ENCODE measurements at places on chromosomes 3 and 15.

- no peak for DNase-seq
These were observed 44.8 kb upstream of the RPL32 start for GRCh38 chr3:12886106-12886679.

GRCh38 chr3:54046641-54047214, 75.6 kb upstream of the CACNA2D3 start:
- DNase-seq, result no peak

DNA sequence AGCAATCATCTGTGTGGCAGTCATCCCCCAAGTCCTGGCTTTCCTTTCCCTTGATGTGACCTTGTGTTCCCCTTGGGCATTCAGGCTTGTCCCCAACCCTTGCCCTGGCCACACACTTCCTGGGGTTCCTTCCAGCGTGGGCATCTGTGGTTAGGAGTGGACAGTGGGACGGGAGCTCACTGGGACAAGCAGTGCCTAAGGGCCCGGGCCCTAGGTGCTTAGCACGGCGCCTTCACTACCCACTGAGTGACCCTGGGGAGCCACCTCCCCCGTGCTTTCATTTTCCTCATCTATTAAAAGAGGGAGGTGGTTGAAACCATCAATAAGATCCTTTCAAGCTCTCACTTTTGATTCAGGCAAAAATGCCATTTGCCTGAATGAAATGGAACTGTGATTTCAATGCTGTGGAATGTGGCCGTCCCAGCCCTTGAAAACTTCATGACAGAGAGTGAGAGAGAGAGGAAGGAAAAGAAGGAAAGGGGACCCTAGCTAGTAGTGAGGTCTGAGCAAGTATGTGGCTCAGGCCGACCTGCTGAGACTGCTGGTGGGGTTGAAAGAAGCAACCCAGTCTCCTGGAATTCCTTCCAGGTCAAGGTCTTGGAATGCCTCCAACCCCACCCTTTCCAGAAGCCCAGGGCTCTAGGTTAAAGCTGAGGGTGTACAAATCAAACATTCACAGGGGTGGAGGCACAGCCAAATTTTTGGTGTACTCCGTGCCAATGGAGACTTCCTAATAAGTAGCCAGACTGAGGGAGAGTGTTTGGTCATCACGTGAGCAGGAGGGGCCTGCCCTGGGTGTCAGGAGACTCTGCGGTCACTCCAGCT, 302.9 kb downstream of the TLE3 start:
- no peak for DNase-seq

GRCh38 chr3:115702598-115702997, 79.3 kb downstream of the GAP43 start:
- DNase-seq, result no peak

- DNase-seq, result no peak
These were observed 55.1 kb downstream of the HEG1 start for GRCh38 chr3:125000661-125001060.

DNA sequence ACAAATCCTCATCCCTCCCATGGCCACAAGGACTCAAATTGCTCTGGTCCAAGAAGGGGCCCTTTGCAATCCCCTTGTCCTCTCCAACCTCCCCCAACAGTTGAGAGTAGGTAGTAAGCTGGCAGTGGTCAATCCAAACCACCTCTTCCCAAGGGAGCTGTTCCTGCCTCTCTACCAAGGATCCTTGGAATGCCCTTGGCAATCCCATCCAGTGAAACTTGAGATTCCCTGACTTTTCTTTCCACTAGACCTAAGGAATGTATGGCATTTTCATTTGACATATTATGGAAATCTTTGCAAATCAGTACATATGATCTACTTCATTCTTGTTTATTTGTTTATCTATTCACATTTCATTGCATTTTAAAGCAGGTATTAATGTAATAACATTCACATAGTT, 4.8 kb upstream of the RBP2 start:
- no peak for DNase-seq

GRCh38 chr3:153331676-153332075, 169.7 kb downstream of the RAP2B start:
- no peak for DNase-seq

DNA sequence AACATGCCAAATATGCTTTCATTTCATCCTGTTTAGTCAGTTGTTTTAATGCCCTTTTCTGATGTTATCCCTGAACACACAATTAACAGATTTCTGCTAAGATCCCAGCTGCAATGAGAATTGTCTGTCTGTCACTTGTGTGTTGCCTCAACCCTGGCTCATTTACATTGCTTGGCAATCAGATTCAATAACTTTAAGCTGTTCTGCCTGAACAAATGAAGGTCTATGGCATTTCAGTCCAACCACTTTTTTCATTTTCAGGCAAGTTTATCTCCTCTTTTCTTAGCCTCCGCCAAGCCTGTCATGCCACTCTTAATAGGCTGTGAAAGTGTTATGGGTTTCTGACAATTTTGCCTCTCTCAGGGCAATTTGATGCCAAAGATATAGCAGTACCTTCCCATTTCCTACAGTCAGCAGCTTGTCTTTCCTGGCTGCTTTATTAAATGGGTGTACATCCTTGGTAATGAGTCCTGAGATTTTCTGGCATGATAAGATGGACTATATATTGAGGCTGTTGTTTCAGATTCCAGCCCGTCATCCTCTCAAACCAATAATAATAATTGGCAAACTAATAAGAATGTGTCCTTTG, 68.7 kb upstream of the ADAMTS9 start:
- no peak for DNase-seq

GRCh38 chr3:136135039-136135802, 60.9 kb downstream of the MSL2 start:
- no peak for DNase-seq

- no peak for DNase-seq
These were observed 3.5 kb downstream of the GORASP1 start for GRCh38 chr3:39103791-39104552.

DNA sequence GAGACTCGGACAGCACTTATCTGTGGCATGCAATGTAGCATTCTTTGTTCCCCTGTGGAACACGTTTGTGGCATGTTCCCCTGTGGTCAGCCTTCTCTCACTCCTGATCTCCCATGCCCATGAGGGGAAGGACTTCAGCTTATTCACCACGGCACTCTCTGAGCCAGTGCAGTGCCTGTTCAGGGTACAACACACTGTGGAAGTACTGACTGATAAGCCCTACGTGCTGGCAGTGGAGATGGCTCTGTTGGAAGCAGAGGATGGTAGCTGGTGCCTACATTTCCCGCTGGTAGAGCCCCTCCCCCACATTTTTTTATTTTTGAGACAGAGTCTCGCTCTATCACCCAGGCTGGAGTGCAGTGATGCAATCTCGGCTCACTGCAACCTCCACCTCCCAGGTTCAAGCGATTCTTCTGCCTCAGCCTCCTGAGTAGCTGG, 43.5 kb upstream of the ETV5 start:
- DNase-seq, result no peak

- DNase-seq, result no peak
These were observed 92.6 kb downstream of the ERC2 start for GRCh38 chr3:56375654-56376053.

DNA sequence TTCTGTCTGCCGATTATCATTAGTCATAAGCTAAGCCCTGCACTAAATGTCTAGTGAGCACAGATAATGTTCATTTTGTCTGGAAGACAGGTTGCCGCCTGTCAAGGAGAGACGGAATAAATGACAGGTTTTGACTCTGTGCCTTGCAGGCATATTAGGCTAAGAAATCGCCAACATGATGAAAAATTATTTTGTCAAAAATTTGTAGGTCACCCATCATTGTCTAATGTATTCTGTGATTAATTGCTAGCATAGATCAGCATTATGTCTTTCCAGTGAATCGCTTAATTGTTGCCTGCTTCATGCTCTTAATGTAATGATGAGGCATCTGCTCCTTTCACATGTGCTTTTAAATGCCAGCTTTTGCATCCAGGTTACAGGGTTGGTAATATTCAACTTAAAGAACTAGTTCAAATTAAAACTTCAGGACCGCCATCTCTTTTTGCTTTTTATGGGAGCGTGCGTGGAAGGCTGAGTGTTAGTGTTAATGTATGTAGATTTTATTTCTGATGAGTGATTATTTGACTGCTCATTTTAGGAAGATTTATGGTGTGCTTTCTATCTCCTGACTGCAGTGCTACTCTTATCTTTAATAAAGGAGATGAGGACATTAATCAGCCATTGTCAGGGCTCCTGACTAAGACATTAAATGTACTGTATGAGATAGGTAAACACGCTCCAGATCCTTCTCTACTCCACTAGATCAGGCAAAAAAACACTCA, 120.8 kb upstream of the MEIS2 start:
- no peak for DNase-seq

- DNase-seq, result no peak
These were observed 3.5 kb upstream of the MNS1 start for GRCh38 chr15:56468401-56468800.

DNA sequence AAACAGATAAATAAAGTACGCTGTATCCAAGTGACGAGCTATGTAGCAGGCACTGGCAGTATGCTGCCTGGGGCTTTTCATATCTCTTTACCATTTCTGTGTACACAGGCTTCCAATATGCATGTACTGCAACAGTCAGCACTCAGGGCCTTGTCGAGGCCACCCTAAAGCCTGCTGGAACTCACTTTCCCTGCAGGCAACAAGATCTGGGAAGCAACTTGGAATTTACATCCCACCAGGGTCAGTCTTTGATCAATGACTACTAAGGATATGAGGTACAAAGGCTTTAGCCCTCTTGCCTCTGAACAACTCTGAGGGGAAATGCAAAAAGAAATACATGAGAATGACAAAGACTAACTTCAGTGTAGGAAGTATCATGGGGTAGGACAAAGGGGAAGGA, 101.8 kb upstream of the ARL6 start:
- DNase-seq, result no peak

GRCh38 chr3:159854500-159855124, 134.0 kb upstream of the IL12A start:
- DNase-seq, result no peak

DNA sequence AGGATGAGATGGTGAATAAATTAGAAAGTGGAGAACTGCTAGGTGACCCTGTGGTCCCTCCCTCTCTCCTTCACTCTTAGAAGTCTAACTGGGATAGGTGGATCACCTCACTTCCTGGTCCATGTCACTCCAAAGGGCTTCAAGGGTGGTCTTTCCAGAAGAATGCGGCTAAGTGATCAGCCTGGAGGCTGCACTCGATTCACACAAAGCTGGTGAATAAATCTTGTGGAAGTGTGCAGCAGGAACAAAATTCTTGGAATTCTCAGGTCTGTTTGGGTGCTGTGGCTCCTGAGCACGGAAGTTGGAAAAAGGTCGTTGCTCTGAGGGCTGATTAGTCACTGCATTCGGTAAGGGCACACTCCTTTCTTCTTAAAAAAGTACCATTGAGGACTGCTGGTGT, 46.3 kb downstream of the GASK1A start:
- DNase-seq, result no peak

DNA sequence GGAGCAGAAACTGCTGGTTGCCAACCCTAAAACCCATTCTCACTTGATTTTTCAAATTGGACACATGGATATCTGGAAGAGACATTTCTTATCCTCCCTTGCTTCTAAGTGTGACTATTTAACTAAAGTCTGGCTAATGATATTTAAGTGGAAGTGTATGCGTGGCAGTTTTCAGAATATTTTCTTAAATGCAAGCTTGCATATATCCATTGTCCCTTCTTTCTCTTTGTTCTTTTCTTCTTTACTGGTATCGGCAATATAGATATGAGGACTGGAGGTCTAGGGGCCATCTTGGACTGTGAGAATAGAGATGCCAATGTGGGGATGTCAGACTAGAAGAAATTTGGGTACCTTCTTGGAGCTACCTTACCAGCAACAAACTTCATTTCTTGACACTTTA, 364.3 kb upstream of the DPH6 start:
- DNase-seq, result no peak

- no peak for DNase-seq
These were observed 79.3 kb upstream of the SKOR1 start for GRCh38 chr15:67746022-67746421.

DNA sequence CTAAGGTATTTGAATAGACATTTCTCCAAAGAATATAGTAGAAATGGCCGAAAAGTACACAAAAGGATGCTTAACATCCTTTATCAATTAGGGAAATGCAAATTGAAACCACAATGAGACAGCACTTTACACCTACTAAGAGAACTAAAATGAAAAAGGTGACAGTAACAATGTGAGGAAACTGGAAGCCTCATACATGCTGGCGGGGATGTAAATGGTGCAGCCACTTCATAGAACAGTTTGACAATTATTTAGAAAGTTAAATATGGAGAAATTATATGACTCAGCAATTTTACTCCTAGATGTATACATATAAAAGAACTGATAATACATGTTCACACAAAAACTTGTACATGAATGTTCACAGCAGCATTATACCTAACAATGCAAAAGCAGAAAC, 13.4 kb downstream of the SPICE1 start:
- no peak for DNase-seq

- DNase-seq, result no peak
These were observed 311.9 kb downstream of the EDEM1 start for GRCh38 chr3:5499404-5499803.

- DNase-seq, result no peak
These were observed 84.6 kb downstream of the PEAK1 start for GRCh38 chr15:77335298-77335697.

DNA sequence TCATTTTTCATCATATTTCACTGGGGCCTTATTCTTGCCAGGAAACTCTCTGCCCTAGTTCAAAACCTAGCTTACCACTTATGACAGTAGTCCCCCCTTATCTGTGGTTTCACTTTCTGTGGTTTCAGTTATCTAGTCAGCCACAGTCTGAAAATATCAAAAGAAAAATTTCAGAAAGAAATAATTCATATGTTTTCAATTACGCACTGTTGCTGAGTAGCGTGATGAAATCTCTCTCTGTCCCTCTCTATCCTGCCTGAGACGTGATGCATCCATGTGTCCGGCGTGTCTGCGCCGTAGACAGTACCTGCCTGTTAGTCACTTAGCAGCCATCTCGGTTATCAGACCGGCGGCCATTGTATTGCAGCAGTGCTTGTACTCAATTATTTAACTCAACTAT, 369.9 kb upstream of the MCTP2 start:
- DNase-seq, result no peak

DNA sequence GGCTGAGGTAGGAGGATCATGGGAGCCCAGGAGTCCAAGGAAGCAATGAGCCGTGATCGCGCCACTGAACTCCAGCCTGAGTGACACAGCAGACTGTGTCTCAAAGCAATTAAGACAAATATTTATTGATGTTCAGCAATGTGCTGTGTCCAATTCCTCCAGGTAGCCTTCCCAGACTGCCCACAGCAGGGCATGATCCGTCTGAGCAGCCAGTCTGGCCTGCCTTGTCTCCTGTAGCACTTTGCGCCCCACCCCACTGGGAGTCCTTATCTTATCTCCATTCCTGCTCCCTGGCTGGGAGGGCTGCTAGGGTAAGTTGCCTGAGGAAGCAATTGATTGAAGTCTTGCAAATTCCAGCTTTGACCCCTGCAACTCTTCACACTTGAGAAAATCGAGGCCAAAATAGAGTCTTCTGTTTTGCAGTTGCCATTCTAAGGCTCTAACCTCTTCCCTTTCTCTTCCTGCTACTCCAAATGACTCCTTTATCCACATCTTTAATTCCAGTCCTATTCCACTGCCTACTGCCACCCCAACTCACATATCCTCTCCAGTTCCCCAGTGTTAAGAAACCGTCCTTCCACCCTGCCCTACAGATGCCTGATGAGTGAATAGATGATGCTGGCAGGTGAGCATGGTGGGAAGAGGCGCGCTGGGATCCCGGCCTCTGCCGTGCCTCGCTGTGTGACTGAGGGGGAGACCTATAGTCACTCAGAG, 26.9 kb upstream of the LCTL start:
- no peak for DNase-seq
